ENCODE measurements at places on chromosomes 4 and X.

DNA sequence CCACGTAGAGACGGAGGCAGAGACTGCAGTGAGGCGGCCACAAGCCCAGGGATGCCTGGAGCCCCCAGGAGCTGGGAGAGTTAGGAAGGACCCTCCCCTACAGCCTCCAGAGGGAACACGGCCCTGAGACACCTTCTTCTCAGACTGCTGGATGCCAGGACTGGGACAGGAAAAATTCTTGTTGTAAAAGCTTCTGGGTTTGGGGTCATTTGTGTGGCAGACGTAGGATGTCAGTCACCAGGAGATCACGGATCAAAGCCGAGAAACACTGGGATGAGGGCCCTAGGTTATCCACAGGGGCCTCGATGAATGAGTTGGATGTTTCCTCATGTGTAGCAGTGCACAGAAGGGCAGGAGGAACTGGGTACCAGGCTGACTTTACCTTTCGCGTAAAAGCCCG, 163.7 kb downstream of the SHOX start:
- DNase-seq = no peak

DNA sequence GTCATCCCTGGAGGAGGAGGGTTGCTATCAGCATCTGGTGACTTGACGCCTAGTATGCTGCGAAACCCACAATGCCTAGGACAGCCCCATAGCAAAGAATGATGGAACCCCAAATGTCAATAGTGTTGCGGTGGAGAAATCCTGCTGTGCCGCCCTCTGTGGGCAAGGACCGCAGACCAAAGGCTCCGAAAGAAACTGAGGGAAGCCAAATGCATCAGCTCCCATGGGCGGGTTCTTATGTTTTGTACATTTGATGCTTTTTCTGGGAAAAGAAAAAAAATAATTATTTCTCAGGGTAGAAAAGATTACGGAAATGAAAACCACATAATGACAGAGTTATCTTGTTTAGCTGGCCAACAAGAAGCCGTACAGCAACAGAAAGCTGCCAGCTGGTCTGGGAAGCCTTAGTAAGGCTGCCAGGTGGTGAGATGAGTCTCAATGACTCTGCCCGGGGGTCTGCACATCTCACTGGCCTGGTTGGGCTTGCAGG, 95.0 kb upstream of the TBL1X start:
- no peak for DNase-seq

GRCh38 chrX:39718981-39719380, 378.8 kb downstream of the BCOR start:
- DNase-seq = no peak

GRCh38 chr4:7157666-7158065, 34.7 kb upstream of the SORCS2 start:
- no peak for DNase-seq

DNA sequence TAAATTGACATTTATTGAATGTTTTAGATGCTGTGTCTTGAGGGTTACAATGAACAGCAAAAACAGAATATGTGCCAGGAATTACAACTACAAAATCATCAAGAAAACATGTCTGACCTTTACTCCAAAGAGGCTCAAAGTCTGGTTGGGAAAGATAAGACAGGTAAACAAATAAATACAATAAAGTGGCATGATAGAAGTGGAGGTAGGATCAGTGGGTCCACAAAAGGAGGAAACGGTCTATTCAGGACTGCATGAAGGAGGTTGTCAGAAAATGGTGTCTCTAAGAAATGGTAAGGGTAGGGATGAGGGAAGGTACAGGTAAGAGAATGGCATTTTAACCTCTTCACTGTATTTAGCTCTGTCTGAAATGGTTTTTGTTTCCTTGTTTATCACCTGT, 3.8 kb downstream of the ARHGEF38 start:
- DNase-seq = no peak

DNA sequence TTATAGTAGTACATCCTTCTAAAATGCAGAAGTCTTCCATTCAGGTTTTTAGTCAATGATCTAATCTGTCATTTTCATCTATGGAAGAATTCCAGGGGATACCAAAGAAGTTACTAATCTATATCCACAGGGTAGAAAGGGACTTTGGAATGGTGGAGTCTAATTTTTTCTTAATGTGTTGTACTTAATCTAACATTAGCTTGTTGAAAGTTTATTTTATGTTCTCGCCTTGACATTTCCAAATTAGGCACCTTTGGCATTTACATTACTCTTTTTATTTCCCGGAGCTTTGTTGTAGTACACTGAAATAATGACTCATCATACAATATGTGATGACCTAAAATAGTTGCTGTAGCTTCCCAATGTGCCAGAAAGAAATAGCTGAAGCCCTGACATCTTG, 91.5 kb downstream of the HTR2C start:
- DNase-seq = no peak

- no peak for DNase-seq
Measured at GRCh38 chrX:149711545-149712236, at the start of gene MAGEA11. Gene MAGEA11, plus strand, starts transcription at chrX:149712060. Its CDS starts 1,100 bp downstream, at chrX:149713160.

- DNase-seq = no peak
Measured at GRCh38 chr4:173860094-173860493, 330.1 kb upstream of the HAND2 start.

Data from CD4-positive, alpha-beta T cell treated with Interleukin-12 subunit alpha and Interleukin-12 subunit beta, for 1 hour (primary cell).